Activated naive CD4-positive, alpha-beta T cell treated with Interleukin-2 at 50 U/mL for 16 hours (primary cell): ENCODE measurements at places on chromosomes 3 and 15.

DNA sequence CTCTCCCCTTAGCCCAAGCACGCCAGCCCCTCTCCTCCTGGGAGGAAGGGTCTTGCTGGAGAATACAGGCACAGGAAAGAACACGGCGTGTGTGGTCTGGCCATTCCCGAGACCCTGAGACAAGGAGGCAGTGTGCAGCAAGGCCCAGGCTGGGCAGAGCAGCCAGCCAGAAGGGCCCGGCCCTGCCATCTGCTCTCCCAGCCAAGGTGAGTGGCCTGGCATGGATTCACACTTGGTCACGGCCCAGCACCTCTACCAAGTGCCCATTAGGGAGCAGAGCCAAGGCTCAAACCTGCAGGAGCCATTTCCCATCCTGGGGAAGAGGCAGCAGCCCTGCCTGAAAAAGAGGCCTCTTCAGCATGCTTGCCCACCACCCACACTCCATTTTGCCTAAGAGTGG is 28.6 kb downstream of the MEGF11 start:
- no peak for DNase-seq

- DNase-seq: no peak
Measured at GRCh38 chr3:196938124-196938523, 4.2 kb downstream of the NCBP2 start.

- no peak for DNase-seq
Measured at GRCh38 chr15:77753939-77754338, 121.2 kb upstream of the LINGO1 start.

GRCh38 chr15:93948726-93949125 is 282.6 kb upstream of the MCTP2 start:
- no peak for DNase-seq

DNA sequence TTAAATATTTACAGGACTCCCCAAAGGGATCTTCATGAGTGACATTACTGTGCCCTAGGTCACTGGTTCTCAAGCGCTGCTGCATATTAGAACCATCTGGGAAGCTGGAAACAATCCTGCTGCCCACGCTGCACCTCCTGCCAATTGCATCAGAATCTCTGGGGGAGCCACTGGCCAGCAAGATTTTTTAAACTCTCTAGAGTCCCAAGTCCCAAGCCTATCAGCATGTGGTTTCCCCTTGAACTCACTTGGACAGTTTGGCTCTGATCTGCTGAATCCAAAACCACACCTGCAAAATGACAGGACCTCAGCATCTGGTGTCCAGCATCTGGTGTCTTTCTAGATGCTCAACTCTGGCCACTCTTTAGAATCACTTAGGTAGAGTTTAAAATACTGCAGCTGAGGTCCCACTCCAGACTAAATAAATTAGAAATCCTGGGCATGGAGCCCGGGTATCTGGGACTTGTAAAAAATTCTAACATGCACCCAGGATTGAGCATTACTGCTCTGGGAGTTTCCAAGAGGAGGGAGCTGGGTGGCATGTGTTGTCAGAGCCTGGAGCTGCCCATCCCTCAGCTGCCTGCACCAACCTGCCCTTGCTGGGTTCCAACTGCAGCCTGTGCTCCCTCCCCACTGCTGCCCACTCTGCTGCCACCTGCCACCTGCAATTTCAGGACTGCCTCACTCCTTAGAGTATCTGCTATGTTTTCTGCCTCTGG is 311.3 kb downstream of the SLC9A9 start:
- no peak for DNase-seq

DNA sequence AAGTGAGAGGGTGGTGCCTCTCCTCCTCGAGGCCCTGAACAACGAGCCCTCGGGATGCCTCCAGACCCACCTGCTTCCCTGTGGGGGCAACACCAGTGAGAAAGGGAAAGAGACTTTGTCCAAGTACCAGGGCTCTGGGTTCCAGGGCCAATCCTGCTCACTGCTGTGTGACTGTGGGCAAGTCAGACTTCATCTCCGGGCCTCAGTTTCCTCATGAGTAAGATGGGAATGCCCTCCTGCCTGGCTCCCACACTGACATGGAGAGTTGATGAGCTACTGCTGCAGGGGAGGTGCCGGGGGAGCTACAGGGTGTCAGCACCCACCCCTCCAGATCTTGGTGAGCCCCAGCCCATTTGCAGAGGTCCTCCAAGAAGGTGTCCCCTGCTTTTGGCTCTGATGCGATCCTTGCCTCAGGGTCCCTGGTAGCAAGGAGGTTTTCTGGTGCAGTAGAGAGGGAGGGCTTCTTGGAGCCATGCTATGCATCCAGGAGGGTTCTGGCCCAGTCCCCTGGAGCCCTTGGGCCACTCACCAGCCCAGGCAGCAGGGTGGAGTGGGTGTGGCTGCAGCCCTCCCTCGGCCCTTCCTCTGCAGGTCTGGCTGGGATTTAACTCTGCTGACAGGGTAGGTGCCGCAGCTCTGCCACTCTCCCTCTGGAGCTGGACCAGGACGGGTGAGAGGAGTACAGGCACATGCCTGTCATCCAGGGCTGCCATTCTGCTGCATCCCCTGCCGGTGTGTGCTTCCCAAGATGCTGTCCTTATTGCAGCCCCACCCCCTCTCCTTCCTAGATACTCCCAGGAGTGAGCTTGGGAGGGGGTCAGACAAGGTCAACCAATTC is 26.9 kb downstream of the LOXL1 start:
- no peak for DNase-seq
